ENCODE measurements at places on chromosomes 6 and 20.

DNA sequence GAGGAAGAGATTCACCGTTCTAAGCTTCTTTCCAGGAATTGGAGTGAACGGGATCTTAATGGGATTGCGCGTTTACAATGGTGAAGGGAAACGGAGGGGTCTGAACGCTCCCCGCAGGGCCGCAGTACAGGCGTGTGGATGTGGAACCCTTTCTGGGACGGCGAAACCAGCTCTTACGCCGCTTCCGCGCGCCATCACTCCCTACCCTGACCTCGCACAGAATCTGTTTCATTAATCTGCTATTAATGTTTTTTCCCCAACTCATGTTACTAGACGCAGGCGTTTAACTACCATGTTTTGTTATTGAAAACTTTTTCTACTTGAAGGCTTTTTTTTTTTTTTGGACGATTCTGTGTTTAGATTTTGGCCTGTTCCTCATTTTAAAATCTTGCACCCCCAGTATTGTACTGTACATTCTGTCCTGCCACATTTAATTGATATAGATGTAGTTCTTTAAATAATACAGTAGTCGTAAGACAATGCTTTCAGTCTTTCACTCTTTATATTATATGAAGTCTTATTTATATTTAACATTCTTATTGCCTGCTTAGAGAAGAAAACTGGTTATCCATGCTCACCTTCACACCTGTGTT lies 696 bp upstream of the SUPT3H start:
- DNase-seq = peak; percentile 34

DNA sequence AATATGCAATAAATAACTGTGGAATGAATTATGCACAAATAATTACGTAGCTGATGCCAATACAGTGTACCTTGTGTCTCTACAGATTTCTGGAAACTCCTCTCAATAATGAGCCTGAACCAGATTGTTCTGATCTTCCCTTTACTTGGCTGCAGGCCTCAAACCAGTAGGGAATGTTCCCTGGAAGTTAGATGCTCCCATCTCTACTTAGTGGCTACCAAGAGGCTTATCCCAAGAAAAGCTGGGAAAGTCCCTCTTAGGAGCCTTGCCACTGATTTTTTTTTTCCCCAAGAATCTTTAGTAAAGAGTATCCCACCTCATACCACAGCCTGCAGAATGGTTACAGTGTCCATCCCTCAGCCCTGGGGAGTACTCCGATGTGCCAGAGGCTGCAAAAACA lies 702.1 kb downstream of the RFPL4B start:
- no peak for DNase-seq

DNA sequence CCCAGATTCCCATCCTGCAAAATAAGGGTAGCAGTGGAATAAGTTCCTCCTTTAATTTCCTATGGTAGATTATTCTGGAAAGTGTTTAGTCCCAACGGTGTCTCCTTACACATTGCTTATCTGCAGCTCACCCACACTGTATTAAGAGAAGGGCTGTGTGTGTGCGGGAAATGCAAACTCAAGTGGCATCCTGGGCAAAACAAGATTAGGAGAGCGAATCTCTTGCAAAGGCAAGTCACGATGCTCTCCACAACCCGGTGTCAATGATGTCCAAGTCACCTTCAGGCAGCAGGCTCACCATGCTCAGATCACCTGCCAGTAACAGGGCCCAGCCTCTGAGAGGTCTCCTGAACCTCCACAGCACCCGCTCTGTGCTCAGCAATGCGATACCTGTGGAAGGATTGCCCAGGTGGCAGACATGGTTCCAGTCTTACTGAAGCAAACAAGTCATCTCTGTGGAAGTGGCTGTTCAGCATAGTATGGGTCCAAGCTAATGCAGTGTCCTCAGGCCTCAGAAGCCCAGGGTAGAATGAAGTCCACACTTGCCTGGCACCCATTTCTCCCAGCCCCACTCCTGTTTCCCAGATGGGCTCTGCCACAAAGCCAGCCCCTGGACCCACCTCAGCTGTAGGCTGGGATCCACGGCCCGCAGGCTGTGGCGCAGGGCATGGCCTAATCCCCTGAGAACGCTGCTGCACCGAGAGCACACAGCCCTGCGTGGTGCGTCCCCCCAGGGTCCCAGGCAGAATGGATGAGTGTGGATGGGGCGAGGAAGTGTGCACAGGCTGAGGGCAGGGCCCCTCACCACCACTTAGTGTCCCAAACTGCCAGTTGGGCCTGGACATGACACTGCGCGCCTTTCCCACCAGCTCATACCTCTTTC lies 101.2 kb downstream of the PXDC1 start:
- no peak for DNase-seq

- DNase-seq = no peak
These were observed 3.3 kb downstream of the MAPRE1 start for GRCh38 chr20:32823078-32823477.

DNA sequence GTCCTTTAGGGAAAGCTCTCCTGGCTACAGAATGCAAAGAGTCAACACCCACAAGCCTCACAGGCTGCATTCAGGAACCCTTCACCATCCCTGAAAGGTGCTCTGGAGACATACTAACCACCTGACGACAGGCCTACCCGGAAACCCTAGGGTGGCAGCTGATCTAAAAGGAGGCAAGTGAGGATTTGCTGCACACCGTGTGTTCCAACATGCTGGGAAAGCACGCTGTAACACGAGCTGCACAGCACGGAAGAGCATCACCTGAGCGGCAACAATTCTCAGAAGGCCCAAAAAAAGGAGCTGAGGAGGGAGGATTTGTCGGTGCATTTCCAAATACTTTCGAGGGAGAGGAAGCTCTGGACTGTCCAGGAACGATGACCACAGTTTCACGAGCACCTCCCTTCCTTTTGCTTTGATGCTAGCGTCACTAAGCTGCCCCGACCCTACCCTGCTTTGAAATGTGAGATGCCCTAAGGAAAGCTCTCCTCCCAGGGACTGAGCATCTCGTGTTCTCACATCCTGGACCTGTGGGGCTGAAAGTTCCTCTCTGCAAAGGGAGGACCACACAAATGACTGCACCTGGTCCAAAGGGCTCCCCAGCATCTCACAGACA lies 87.0 kb downstream of the PPP1R3G start:
- DNase-seq = no peak

GRCh38 chr6:32153564-32154513 lies at the start of gene PPT2:
Gene PPT2, plus strand, starts transcription at chr6:32154141. Its CDS starts 454 bp downstream, at chr6:32154595.
- DNase-seq = peak; percentile 69

- DNase-seq = no peak
These were observed 678.1 kb downstream of the KIF16B start for GRCh38 chr20:15895126-15895525.

GRCh38 chr6:321158-321438 lies 28.8 kb downstream of the DUSP22 start:
- no peak for DNase-seq

DNA sequence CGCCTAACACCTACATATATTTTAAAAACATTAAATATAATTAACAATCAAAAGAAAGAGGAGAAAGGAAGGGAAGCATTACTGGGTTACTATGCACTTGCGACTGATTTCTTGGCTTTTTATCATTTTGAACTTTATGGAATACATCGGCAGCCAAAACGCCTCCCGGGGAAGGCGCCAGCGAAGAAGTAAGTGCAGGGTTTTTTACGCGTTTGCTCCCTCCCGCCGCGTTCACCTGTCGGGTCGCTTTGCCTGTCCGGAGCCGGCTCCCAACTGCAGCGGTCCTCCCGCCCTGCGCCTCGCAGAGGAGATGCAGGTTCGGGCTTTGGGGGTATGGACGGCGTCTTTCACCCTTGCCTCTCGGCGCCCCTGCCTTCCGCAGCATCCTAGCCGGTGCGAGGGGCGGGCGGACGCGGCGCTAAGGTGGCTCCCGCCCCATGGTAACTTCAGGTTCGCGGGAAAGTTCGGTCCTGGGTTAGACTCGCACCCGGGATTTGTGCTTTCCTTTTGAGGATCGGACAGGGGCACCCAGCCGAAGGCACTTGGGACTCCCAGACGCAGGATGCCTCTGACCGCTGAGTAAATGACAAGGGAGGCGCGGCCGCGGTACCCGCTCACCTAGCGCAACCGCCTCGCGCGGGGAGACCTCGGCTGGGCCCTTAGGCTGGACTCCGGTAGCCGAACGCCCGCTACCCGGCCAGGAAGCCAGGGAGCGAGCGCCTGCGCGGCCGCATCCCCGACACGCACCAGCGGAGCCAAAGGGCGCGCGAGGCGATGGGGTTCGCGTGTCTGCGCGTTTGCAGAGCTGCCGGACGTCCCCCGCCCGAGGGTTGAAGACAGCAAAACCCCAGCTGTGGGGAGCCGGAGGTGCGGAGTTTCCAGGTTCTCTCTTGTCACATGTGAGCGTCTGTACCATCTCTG lies 891 bp downstream of the RSPO3 start:
- peak; percentile 5 for DNase-seq

DNA sequence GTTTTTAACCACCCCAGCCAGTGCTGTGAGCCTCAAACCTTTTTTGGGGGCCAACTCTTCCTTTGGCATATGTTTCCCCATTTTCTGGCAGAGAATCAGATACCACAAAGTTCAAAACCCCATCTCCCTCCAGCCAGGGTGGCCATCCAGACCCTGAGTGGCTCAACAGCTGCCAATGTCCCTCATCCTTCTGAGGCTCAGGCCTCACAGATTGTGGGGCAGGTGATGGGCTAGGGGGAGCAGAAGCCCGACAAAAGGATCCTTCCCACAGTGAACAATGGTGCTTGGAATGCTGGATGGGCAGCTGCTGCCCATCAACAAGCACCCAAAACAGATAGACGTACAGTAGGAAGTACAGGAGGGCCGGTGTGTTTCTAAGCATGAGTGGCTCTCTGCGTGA lies 42.6 kb upstream of the IL17A start:
- DNase-seq = no peak

DNA sequence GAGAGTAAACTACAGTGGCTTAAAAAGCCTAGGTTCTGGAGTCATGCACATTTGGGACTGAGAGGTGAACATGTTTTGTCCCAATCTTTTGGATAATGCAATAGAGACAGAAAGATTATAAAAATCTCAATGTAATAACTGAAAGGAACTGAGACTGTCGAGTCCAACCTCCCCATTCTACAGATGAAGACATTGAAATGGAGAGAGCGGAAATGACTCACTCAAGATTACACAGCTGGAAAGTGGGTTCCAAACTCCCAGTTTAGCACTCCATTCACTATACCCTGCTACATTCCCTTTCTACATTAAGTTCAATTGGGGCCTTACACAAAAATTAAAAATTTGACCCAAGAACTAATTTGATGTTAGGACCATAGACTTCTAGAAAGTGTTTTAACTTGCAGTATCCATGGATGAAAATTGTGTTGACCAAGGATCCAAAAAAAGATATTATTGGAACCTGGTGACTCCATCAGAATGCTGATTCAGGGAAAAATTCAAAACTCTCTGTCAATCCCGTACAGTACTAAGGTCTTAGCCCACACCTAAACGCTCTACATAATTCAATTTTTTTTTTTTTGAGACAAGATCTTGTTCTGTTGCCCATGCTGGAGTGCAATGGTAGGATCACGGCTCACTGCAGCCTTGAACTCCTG lies 1.5 kb upstream of the ILRUN start:
- no peak for DNase-seq

GRCh38 chr6:126156973-126157372 lies 170.6 kb downstream of the TRMT11 start:
- DNase-seq = no peak

- DNase-seq = no peak
These were observed 144.9 kb downstream of the AIG1 start for GRCh38 chr6:143205585-143205984.

DNA sequence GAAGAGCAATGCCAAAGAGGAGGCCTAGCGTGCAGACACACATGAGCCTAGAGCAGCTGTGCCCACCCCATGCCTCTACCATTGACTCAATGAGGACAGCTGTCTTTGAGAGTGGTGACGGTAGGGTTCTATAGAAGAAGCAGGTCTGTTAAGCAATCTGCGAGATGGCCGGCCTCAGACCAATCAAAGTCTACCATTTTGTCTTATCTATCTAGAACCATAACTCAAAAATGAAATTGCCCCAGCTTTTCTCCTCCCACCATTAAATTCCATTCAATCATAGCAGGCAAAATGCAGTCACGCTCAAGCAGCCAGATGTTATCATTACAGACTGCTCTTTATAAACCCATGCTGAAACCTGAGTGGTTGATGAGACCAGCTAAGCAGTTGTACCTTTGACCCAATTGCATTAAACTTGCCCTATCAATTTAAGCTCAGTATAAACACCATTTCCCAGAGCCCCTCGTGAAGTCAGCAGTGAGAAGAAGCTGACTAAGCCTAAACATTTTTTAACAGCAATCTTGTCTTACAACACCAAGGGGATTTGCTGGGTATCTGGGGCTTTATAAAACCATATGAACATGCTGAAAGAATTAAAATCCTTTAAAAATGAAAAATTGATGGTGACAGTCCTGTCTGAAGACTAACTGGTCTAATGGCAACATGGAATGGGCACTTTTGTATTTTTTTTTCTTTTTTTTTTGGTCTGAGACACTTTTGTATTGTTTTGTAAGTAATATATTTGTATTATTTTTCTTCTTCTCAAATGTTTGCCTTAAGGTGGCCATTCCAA lies 57.5 kb downstream of the FOXC1 start:
- DNase-seq = no peak

GRCh38 chr20:25285856-25286798 lies 38.2 kb downstream of the PYGB start:
- DNase-seq = no peak

- DNase-seq = no peak
These were observed 19.8 kb downstream of the GCM1 start for GRCh38 chr6:53128842-53129241.

- no peak for DNase-seq
These were observed 30.4 kb downstream of the C6orf89 start for GRCh38 chr6:36916126-36916525.

GRCh38 chr6:44976677-44977641 lies 351.2 kb upstream of the RUNX2 start:
- DNase-seq = no peak

GRCh38 chr6:71737953-71738352 lies 148.4 kb upstream of the RIMS1 start:
- no peak for DNase-seq

GRCh38 chr20:63752411-63753101 lies 13.0 kb downstream of the SLC2A4RG start:
- DNase-seq = no peak

- DNase-seq = no peak
These were observed 375.2 kb downstream of the CD109 start for GRCh38 chr6:74071214-74071613.

GRCh38 chr6:112207131-112207530 lies 47.2 kb downstream of the LAMA4 start:
- DNase-seq = no peak

Measured in stimulated activated CD4-positive, alpha-beta T cell treated with anti-CD3 and anti-CD28 coated beads, Interleukin-4, amount 100 ng/mL, for 1 hour (primary cell).